ENCODE measurements at places on chromosomes 3 and 15.
A peak's percentile ranks its signal among the peaks of the same experiment; 100 is the strongest.

- peak; percentile 65 for DNase-seq
Measured at GRCh38 chr15:31338879-31339557, 12.4 kb downstream of the KLF13 start.

GRCh38 chr3:13706886-13707285 lies 158.0 kb downstream of the FBLN2 start:
- DNase-seq: no peak

GRCh38 chr15:48360841-48361240 lies 29.6 kb downstream of the DUT start:
- DNase-seq: peak; percentile 51

- DNase-seq: peak; percentile 93
Measured at GRCh38 chr3:236881-237280, 40.3 kb downstream of the CHL1 start.

DNA sequence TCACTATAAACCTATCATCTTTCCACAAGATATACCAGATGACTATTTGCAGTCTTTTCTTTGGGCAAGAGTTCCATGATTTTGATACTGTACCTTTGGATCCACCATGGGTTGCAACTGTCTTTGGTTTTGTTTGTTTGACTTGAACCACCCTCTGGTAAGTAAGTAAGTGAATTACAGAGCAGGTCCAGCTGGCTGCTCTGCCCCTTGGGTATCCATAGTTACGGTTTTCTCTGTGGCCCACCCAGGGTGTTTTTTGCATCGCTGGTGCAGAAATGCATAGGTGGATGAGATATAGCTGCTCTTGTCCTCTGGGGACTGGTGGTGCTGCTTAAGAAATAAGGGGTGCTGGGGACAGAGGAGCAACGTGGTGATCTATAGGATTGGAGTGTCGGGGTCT lies 33.8 kb downstream of the CHDH start:
- DNase-seq: peak; percentile 34

DNA sequence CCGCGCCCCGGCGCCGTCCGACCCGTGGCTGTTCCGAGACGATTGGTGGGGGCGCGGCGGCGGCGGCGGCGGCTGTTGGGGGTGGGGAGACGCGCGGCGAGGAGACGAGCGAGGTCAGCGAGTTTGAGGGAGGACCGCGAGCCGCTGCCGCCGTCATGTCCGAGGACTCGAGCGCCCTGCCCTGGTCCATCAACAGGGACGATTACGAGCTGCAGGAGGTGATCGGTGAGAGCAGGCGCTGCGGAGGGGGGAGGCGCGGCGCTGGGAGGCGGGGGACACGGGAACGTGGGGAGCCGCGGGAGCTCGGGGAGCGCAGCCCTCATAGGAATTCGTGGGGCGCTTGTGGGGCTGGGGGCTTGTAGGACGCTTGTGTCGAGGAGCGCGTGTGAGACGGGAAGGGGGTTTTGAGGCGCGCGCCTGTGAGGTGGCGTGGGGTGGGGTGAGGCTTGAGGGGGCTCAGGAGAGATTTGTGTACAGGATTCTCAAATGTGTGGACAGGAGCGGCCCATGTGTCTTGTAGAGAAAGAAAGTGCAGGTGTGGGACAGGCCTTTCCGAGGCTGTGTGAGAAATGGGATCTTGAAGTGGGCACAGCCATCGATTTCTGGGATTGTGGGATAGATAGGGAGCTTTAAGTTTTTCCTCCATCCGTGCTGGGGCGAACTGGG lies 518 bp downstream of the OXSR1 start:
- peak; percentile 61 for DNase-seq

- no peak for DNase-seq
Measured at GRCh38 chr15:100245855-100246254, 95.9 kb downstream of the ADAMTS17 start.

DNA sequence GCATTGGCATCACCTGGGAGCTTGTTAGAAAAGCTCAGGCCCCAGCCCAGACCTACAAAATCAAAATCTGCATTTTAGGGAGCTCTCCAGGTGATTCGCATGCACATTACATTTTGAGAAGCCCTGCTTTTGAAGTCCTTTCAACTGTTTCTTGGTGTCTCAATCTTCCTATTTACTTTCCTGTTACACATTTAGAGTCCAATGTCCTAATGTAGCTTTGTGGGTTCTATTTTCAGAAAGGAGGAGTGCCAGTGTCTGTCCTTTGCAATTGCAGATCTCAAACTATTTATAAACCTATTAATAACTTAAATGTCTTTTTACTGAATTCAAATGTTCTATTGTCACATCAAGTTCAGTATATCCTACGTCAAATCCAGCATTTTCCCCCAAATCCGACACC lies 27.8 kb upstream of the MYRIP start:
- DNase-seq: no peak

- no peak for DNase-seq
Measured at GRCh38 chr15:57607570-57608000, 15.9 kb downstream of the MYZAP start.

GRCh38 chr15:26879706-26880105 lies 12.8 kb downstream of the GABRA5 start:
- no peak for DNase-seq

DNA sequence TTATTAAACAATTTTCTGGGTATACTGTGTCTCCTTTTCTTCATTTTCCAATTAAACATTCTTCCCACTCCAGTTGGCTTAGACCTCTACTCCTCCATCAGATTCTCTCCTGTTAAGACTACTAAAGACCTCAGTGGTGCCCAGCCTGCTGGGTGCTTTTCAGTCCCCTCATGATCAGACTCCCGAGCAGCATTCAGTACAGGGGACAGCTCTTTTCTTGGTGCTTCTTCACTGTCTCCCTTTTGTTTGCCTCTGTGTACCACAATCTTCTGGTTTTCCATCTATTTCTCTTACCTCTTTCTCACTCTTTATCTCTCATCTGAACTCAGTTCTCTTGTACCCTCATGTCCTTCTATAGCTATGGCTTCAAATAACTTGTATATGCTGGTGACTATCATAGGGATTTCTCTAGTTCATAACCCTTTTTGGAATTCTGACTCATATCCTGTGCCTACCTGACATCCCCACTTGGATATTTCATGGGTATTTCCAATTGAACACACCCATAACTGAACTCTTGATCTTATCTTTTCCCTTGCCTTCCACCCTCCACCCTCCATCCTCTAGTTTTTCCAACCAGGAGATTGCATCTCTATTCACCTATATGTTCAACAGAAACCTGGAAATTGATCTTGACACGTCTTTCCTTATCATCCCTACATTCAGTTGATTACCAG lies 55.6 kb upstream of the ABHD10 start:
- DNase-seq: no peak

DNA sequence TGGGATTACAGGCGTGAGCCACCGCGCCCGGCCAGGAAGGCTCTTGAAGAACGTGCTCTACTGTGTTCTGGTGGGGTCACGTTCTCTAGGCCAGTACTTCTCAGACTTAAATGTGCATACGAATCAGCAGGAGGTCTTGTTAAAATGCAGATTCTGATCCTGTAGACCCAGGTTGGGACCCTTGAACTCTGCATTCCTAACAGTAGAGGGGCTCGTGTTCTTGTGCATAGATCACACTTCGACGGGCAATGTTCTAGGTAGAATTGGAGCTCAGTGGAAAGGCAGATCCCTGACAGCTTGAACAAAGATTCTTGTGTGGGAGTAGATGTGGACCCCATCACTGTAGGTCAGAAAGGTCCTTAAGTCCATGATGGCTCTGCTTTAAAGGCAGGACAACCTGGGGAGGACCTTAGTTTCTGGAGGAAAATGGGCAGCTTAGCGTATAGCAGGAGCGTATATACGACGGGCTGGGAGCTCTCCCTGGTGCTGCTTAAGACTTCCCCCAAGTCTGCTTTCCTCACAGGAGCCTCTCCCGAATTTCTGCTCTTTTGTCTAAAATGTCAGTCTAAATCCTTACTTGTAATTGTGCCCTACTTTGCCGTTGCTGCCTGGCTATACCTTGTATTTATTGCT lies 16.9 kb upstream of the FAM81A start:
- peak; percentile 87 for DNase-seq

- DNase-seq: no peak
Measured at GRCh38 chr15:41967506-41968206, 4.7 kb downstream of the EHD4 start.

DNA sequence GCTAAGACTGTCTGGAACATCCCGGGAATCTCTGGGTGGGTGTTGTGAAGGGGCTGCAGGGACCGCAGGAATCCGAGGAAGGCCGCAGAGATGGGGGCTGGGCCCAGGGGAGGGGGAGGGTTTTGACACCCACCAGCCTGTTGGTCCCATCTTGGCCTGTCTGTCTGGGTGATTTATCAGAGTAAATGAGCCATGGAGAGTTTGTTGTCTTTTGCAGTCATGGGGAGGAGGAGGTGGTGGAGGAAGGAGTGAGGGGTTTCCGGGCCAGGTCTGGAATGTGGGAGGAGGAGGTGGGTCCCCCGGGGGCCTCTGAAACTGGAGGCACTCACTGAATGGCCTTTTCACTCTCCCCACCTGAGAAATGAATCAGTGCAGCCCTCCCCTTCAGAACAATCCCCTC lies 11.5 kb downstream of the SEMA3F start:
- DNase-seq: no peak

DNA sequence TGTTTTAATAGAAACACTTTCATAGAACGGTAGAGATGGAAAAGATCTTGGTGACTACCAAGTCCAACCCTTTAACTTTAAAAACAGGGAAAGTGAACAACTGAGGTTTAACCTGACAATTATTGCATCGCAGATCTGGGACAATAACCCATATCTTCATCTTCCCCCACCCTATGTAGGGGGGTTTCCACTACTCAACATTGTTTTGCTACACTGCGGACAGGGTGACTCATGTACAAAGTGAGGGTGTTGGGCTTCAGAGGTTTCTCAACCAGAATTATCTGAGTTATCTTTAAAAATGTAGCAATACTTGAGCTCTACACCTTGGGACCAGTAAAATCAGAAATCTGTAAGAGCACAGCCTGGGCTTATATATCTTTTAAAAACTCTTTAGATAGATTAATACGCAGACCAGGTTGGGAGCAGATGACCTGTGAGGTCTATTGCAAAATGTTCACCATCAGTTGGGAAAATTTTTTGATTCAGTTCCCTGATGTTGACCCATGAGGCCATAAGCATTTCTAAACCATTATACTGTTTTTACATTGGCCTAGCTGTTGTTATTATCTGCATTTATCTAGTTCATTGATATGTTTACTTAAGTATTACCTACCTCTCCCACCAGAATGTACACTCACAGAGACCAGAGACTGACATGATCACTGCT lies 103.6 kb upstream of the ICE2 start:
- DNase-seq: no peak

GRCh38 chr3:69095636-69096035 lies 10.9 kb downstream of the ARL6IP5 start:
- no peak for DNase-seq

- no peak for DNase-seq
Measured at GRCh38 chr15:47570451-47570850, 146.9 kb upstream of the SEMA6D start.

- DNase-seq: no peak
Measured at GRCh38 chr3:78765671-78766485, 1001.9 kb downstream of the ROBO1 start.

GRCh38 chr3:178036451-178037144 lies 499.6 kb upstream of the KCNMB2 start:
- DNase-seq: no peak

DNA sequence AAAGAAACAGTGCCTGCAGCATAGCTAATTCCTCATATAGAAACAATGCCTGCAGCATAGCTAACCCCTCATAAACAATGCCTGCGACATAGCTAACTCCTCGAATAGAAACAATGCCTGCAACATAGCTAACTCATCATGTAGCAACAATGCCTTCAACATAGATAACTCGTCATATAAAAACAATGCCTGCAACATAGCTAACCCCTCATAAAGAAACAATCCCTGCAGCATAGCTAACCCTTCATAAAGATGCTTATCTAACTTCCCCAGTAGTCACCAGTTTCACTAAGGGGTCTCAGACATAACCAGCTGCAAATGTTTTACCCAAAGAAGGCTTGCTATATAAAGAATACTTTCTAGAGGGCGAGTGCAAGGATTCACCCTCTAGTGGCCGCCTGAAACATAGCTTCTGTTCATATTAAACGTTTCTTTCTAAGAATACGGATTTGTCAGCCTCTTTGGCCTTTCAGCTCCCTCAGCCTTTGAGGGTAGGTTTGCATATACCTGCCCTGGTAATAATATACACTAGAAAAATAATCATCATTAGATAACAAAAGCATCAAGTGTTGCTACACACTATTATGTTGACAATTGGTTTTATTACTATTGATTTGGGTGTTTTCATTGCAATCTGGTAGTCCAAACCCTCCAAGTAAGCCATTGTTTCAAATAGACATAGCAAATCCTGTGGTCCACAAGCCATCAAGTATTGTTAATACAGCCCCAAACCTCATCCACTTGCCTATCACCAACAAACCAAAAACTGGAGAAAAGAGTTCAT lies 44.4 kb upstream of the FAN1 start:
- peak; percentile 91 for DNase-seq

GRCh38 chr15:20344601-20345400 lies 196.8 kb downstream of the GOLGA6L6 start:
- DNase-seq: no peak

- peak; percentile 22 for DNase-seq
Measured at GRCh38 chr3:37537914-37538691, 323.6 kb upstream of the CTDSPL start.

DNA sequence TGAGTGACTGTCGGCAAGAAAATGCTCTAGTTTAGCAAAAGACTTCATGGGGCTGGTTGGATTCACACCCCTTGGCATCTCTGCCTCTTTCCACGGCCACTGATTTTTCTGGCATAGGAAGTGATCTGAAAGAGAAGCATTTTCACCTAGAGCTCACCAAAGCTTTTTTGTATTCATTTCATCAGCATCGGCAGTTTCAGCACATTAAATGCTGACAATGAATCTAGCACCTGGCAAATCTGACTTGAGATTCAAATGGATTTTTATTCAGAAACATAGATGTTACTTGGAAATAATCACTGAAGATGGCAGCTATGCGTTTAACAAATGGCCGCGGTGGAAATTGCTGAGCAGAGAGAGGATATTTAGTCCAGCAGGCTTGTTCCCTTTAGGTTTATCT lies 155.9 kb downstream of the MEIS2 start:
- DNase-seq: no peak

- no peak for DNase-seq
Measured at GRCh38 chr3:187630404-187630803, 39.8 kb downstream of the SST start.

All from mesendoderm (in vitro differentiated cells).